GM12864 (cell line): ENCODE measurements at places on chromosomes 6 and 20.

GRCh38 chr6:40986921-40987819 lies 51.9 kb downstream of the UNC5CL start:
- no peak for DNase-seq

GRCh38 chr20:4791121-4791520 lies 69.4 kb downstream of the PRND start:
- DNase-seq: no peak

DNA sequence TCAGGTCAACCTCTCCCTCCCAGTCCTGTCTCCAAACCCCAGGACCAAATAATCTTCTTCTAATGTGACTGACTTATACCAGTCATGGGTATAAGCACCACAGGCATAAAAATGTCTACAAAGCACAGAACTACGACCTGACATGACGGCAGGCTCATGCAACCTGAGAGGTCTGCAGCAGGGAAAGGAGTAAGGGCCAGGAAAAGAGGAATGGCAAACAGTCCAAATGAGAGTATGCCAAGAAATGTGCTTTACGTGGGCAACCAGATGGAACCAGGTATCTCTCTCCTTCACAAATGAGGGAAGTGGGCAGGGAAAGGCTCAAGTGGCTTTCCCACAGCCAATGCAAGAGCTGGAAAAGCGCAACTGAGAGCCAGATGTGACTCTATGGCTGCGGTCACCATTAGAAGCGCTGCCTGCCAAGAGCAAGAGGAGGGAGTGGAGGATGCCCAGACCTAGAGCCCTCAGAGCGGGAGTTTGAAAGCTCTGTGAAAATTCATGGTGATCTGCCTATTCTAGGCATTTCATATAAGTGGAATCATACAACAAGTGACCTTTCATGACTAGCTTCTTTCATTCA lies 6.0 kb downstream of the APMAP start:
- DNase-seq: no peak

GRCh38 chr6:157840776-157841175 lies 17.7 kb downstream of the SNX9 start:
- DNase-seq: peak; percentile 47

DNA sequence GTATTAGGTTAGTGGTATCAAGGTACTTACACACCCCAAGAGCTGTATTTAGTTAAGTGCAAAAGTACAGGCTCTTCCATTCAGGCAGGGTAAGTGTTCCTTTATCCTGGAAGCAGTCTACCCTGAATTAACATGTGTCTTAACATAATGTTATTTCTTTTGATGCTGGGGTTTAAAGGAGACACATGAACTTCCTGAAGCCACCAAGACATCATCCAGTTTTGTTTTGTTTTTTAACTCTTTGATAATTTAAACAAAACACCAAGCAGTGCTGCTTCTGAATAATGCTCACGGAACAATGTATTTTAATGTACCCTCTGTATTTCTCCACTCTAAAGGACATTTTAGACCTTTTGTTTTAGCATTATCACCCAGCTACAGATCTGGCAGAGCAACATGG lies 50.5 kb upstream of the PLCB4 start:
- no peak for DNase-seq

- no peak for DNase-seq
Measured at GRCh38 chr6:74181471-74181870, 485.5 kb downstream of the CD109 start.

DNA sequence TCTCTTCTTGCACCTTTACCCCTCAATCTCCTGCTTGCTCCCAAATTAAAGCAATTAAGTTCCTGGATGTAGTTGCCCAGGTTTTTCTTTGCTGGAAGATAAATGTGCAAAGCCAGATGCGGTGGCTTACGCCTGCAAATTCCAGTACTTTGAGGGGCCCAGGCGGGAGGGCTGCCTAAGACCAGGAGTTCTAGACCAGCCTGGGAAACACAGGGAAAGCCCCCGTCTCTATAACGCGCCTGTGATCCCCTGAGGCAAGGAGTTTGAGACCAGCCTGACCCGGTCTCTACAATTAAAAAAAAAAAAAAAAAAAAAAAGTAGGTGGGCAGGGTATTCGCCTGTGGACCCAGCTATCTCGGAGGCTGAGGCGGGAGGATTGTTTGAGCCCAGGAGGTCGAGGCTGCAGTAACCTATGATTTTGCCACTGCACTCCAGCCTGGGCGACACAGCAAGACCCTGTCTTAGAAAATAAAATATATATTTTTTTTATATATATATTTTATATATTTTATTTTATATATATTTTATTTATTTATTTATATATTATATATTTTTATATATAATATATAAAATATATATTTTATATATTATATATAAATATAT lies 461 bp upstream of the DCDC2 start:
- DNase-seq: no peak

GRCh38 chr6:141261016-141261671 lies 871.6 kb upstream of the GJE1 start:
- DNase-seq: no peak

DNA sequence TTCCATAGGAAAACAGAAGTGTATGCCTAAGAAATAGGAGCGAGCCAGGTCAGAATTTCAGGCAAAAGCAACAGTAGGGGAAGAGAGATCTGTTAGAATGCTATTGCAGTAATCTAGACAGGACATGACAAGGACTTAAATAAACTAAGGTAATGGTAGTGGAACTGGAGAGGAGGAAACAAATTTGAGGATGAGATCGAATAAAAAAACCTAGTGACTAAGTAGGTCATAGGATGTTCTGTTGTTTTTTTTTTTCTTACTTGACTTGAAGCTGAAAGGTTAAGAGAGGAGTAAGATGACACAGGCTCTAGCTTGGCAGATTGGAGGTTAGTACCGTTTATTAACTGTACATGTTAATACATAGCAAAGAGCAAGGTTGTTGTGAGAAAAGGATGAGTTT lies 28.6 kb downstream of the ORC3 start:
- no peak for DNase-seq

DNA sequence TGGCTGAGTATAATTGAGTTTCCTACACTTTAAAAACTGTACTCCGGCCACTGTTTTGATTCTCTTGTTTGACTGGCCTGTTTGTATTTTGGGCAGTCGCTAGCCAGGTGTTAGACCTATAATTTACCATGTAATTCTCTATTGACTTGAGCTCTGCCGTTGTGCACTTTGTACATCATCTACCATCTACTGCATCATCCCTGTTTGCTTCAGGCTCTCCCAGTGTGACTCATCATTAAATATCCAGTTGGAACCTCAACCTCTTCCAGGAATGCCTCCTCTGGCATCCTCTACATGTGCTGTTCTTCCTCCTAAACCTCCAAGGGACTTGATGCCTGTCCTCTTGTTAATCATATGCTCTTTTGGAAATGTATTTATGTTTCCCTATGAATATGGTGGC lies 72.3 kb downstream of the FARS2 start:
- no peak for DNase-seq

GRCh38 chr6:33124947-33125346 lies 49.2 kb downstream of the HLA-DPB1 start:
- DNase-seq: no peak

DNA sequence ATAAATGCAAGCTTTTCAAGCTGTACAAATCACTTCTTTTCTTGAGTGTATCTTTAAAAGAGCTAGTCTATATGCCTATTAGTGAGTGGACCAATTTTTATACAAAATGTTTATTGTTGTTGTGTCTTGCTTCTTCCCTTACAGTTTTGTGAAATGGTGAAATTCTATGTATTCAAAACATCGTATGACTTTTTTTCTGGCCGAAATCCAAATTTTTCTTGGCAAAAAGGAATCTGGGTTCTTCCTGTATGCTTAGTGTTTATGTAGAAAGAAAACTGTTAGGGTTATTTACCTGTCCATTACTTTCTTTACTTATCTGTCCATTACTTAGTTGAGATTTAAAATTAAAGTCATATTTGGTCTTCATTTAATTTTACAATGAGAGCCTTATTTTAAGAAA lies 153.9 kb downstream of the MMS22L start:
- no peak for DNase-seq

GRCh38 chr6:16181439-16182297 lies 52.8 kb downstream of the MYLIP start:
- DNase-seq: no peak

GRCh38 chr6:23591761-23592160 lies 534.3 kb upstream of the NRSN1 start:
- DNase-seq: no peak

DNA sequence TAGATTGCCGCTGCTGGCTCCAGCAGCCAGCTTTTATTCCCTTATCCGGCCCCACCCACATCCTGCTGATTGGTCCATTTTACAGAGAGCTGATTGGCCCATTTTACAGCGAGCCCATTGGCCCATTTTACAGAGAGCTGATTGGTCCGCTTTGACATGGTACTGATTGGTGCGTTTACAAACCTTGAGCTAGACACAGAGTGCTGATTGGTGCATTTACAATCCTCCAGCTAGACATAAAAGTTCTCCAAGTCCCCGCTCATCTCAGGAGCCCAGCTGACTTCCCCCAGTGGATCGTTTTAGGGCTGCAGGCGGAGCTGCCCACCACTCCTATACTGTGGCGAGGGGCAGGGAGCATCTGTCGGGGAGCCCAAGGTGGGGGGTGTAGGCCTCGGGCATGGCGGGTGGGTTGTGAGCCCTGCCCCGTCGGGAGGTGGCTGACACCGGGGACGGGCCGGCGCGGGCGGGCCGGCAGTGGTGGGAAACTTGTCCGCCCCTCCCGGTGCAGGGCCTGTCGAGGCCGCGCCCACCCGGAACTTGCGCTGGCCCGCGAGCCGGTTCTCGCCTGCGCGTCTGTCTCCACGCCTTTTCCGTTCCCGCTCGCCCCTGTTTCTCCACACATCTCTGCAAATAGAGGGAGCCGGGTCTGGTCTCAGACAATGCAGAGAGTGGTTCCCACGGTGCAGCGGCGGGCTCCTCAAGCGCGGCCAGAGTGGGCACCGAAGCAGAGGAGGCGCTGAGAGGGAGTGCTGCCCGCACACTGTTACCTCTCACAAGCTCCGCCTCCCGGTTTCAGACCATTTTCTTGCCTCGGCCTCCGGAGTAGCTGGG lies 86.1 kb upstream of the STMND1 start:
- no peak for DNase-seq

GRCh38 chr6:157814883-157815282 lies 8.2 kb upstream of the SNX9 start:
- no peak for DNase-seq

DNA sequence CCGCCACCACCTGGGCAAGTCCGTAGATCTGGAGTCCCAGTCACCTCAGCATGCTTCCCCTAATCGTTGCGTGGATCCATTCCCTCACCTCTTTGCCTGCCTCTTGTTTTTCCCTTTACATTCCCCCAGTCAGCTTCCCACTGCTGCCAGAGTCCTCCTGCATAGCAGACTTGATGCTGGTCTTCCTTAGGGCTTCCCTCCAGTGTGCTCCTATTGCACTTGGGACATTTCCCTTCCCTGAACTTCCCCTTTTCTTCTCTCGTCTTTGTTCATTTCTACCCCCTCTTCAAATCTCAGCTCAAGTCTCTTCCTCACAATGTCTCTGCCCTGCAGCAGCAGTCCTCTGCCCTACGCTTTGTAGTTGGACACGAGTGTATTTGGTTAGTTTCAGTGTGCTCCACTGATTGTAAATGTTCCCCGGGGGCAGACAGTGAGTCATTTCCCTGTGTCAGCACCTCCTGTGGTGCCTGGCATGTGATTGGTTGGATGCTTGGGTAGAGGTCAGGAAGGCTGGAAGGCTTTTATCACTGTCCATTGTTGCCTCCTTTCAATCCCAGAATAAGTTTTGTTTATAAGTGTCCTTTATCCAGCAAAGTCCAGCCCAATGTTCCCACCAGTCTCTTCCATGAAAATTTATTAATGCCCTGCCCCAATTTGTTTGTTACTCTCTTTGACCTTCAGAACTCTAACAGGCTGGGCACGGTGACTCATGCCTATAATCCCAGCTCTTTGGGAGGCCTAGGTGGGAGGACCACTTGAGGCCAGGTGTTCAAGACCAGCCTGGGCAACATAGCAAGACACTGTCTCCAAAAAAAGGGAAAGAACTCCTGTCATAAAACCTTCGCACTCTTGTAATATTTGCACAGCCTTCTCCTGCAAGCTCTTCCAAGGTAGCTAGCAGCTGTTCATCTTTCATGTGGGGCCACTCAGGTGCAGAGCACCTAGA lies 38.3 kb downstream of the FAM120B start:
- no peak for DNase-seq

GRCh38 chr20:12180107-12180661 lies 262.5 kb downstream of the BTBD3 start:
- DNase-seq: no peak

DNA sequence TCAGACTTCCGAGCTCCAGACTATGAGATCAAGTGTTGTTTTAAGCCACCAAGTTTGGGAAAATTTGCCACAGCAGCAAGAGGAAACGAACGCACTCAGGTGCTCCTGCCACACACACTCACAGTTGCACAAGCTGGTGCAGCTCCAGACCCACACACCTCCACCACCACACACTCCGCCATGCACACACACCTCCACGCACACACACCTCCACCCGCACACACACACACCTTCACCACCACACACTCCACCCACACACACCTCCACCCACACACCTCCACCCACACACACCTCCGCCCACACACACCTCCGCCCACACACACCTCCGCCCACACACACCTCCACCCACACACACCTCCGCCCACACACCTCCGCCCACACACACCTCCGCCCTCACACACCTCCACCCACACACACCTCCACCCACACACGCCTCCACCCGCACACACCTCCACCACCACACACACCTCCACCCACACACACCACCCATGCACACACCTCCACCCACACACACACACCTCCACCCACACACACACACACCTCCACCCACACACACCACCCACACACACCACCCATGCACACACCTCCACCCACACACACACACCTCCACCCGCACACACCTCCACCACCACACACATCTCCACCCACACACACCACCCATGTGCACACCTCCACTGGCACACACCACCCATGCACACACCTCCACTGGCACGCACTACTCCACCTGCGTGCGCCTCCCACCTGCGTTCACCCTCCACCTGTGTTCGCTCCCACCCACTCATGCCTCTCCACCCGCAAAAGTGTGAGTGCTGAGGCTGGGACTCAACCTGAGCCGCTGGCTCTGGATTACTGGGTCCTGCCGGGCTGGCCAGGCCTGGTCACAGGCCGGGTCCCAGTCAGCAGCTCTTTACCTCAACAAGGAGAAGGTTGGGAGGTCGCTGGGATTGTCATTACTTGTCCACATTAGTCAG lies 175.6 kb downstream of the BMP7 start:
- no peak for DNase-seq

GRCh38 chr6:133749427-133749826 lies 139.5 kb upstream of the TCF21 start:
- no peak for DNase-seq

GRCh38 chr6:40844246-40844645 lies 194.8 kb downstream of the UNC5CL start:
- DNase-seq: no peak

DNA sequence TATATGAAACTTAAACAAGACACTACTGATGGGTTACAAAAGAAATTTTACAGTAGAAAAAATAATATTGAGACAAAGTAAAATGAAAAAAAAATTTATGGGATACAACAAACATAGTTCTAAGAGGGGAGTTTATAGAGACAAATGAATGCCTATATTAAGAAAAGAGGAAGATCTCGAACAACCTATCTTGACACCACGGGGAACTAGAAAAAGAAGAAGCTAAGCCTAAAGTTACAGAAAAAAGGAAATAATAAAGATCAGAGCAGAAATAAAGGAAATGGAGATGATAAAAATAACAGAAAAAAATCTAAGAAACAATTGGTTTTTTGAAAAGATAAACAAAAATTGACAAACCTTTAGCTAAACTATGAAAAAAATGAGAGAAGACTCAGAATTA lies 9.1 kb upstream of the ECHDC1 start:
- no peak for DNase-seq

- no peak for DNase-seq
Measured at GRCh38 chr6:158487495-158487894, 72.4 kb upstream of the TMEM181 start.

GRCh38 chr6:41636833-41637193 lies 1.5 kb upstream of the MDFI start:
- DNase-seq: no peak
